ENCODE measurements at places on chromosomes 12 and 14. TPM values are rescaled to one million over a fixed set of nuclear protein-coding genes. Genes with fewer than 3 reads are reported as not detected.

- no peak for DNase-seq
These were observed 26.7 kb downstream of the CLEC1A start for GRCh38 chr12:10072131-10072530.

DNA sequence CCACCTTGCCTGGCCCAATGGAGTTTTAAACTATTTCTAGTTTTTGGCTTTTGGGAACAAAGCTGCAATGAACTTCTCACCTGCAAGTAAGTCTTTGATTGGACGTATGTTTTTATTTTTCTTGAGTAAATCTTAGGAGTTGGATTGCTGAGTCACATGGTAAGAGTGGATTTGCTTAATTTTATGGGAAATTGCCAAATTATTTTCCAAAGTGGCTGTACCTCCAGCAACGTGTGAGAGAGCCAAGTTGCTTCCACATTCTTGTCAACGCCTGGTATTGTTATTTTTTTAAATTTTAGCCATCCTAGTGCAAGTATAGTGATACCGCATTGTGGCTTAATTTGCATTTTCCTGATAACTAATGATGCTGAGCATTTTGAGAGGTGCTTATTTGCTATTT is 136.6 kb downstream of the LMNTD1 start:
- DNase-seq = no peak

DNA sequence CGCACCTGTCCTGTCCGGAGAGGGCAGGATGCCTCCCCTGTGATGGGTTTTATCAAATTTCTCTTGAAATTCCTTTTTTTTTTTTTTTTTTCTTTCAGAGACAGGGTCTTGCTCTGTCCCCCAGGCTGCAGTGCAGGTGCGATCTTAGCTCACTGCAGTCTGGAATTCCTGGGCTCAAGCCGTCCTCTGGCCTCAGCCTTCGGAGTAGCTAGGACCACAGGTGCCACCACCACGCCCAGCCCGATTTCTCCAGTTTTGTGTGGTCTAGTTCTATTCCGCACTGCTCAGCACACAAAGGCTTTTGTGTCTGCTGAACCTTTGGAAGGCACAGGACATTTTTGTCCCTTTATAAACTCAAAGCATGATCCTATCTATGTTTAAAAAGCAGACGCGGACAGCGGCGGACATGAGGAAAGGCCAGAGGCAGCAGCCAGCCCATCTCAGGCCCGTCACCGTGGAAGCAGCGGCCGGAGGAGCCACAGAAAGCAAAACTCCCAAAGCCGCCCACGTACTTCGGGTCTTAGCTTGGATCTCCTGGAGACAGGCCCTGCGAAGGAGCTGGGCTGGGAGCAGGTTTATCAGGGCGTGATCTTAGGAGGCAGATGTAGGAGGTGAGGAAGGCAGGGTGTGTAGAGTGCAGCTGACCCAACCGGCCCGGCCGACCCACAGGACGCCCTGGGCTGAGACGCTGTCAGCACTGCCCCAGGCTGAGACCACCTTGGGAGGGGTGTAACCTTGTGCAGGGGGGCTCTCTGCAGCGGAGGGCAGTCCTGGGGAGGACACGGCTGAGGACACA is 30.9 kb upstream of the FBRSL1 start:
- DNase-seq = no peak

DNA sequence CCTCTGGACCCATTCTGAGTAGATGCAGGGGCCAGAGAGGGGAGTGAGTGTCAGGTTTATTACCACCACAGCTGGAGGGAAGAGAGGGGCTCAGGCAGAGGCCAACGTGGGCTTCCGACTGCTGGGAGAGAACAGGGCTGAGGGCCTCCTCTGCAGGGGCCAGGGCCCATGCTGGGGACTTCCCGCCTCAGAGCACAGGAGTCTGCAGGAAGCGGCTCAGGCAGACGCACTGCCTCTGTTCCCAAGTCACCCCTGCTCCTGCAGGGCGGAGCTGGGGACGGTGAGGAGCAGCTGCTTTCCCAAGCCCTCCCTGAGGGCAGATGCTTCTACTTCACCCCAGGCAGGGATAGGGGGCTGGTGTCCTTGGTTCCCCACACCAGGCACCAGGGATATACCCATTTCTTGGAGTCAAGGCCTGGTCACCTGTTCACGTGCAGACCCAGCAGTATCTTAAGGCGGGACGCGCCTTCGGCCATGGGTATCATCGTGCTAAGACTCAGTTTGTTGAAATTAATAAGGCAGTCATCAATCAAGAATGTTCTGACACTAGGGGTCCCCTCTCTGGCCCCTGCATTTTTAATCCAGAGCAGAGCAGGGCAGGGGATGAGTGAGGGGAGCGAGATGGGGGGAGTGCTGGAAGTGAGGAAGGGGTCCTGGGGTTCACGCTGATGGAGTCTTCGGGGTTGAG is 100.0 kb downstream of the PIWIL1 start:
- no peak for DNase-seq

GRCh38 chr12:98799146-98799810 is 154.2 kb downstream of the APAF1 start:
- no peak for DNase-seq

DNA sequence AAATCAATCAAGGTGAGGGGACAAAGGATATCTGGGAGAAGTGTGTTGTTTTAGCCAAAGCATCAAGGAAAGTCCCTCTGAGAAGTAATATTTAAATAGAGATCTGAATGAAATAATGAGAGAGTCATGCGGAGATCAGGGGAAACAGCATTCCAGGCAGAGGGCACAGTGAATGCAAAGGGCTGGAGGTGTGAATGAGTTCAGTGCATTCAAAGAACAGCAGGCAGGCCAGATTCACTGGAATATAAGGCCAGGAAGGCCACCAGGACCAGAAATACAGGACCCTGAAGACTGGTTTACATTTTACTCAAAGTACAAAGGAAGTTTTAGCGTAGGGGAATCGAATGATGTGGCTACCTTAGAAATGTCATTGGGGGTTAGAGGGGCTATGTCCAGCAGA is 436.2 kb upstream of the TMEM132C start:
- no peak for DNase-seq

- DNase-seq = no peak
These were observed 28.7 kb downstream of the COX8C start for GRCh38 chr14:93375673-93376156.

DNA sequence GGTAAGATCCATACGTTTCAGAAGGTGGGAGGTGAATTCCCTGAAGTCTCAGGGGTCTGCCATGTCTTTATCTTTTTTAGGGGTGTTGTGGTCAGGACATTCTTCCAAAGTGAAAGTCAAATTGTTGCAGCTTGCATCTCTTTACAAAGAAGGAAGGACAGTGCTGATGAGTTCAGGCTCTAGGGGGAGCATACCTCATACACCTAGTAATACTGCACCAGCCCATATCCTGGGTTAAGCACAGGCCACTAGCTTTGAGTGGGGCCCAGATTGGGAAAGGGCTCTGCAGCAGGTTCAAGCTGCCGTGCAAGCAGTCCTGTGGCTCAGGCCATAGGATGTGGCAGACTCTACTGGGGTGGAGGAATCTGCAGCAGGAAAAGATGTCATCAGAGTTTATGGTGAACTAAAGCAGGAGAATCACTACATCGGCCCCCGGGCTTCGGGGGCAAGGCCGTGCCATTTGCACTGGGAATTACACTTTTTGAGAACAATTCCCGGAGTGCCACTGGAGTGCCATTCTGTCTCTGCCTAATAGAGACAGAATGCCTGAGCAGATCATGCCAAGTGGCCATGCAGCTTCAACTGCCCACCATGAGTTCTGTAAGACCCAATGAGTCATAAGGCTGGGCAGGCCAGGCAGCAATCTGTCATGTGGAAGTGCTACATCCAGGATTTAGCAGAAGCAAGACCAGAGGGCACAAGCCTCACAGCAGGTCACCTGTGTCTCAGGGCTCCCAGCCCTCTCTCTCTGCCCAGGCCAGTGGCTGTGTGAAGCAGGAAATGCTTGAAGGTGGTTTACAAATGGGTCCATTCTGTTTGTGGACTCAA is 32.3 kb downstream of the DIO3 start:
- no peak for DNase-seq

- no peak for DNase-seq
These were observed 40.0 kb upstream of the PAPOLA start for GRCh38 chr14:96461950-96462798.

DNA sequence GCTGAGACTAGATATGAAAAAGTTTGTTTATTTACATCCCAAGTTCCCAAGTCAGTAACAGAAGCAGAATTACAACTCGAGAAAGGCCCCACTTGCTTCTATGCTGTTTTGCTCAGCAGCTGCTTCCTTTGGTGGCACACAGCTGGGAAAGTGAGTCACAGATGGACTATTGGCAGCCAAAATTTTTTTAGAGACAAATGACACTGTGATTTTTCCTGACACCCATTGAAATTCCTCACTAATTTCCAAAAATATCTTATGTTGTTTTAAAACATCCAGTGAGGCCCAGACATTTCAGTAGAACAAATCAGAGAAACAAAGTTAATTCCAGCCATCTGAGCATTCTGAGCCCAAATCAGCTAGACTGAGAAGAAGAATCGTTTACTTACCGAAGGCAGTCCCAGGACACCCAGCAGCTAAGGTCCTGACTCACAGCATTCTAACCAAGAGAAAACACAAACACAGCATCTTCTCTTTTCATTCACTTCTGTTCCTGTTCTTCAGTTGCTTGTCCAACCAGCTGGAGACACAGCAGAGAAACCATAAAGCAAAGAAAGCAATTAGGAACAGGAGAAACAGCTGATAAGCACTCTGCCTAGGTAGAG is 188.3 kb downstream of the DAD1 start:
- DNase-seq = no peak

Gene GPX2
- total RNA-seq = not detected

Gene RIMBP2
- total RNA-seq = 39.5 TPM

Gene KRT71
- total RNA-seq = not detected

Gene OTX2
- not detected for total RNA-seq
